Amniotic epithelial cell (primary cell): ENCODE measurements at places on chromosomes 16 and 17.

DNA sequence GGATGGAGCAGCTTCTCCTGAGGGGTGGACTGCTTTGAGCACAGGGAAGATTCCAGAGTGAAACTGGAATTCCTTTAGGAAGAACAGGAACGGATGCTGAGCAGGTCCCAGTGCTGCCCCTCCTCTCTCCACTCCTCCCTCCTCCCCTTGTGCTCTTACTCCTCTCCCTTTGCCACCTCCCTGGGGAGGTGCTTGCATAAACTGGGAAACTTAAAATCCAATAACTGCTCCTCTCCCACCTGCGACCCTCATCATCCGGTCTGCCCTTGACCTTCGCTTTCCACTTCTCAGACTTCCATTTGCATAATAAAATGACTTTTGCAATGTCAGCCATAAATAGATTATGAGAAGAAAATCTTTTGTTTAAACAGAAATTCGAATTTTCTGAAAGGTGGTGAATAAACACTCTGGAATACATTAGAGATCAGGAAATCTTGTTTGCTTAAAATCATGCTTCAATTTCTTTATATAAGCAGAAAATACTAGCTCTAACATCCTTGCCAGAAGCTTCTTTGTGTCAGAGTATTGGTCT, 23.7 kb downstream of the HSBP1 start:
- DNase-seq: no peak

- no peak for DNase-seq
Measured at GRCh38 chr16:66493490-66494401, 56.2 kb downstream of the TK2 start.

DNA sequence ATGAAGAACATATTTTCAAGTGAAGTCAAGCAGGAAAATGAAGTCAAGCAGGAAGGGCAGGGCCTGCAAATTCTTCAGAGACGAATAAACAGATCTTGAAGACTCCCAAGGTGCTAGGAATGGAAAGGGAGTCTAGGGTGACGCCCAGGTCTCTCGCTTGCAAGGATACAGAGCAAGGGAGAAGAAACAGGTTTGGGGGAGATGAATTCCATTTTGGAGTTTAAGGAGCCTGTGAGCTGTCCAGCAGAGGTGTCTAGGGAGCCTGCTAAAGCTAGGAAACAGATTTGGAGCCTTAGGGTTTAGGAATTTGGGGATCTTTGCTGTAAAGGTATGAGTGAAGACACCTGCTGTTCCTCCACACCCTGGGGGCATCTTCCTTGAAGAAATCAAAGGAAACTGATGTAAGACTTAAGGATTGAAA, 2.0 kb upstream of the UNKL start:
- DNase-seq: no peak

DNA sequence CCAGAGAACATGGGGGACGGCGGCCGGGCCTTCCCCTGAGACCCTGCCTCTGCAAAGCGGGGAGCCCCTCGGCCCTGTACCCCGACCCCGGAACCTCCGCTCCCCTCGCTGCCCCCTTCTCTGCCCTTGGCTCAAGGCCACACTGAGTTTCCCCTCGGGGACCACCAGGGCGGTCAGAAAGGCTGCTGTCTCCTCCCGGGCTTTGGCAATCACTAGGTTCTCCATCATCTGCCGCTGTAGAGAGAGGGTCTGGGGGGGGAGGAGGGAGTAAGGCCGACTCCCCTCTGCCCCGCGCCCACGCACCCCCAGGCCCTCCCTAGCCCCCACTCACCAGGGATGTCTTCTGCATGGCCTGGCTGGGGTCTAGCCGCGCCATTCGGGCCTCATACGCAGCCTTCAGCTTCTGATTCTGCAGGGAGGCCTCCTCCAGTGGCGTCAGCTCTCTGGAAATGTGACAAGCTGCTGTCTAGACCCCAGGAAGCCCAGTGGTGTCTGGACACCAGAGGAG, 8.4 kb downstream of the VPS9D1 start:
- no peak for DNase-seq
